ENCODE measurements at places on chromosomes 1 and 21.
A peak's percentile ranks its signal among the peaks of the same experiment; 100 is the strongest.

GRCh38 chr1:244236101-244236500 is 185.0 kb downstream of the ZBTB18 start:
- DNase-seq: no peak

DNA sequence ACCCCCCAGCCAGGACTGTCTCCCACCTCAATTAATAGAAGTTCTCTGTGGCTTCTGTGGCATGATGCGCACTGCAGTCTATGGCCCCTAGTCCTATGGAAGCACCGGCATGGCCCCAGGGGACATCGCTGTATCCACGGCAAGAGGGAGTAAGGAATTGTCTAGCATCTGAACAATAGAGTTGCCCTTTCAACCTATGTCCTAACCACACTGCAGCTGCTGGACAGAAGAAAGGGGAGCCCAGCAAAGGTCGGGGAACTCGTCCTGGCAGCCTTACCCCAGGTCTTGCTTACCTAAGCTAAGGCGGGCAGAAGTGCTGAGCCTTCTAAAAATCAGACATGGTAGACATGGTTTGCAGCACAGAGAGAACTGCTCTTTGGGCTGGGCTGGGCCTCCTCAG is 103.3 kb upstream of the EDN2 start:
- DNase-seq: no peak

DNA sequence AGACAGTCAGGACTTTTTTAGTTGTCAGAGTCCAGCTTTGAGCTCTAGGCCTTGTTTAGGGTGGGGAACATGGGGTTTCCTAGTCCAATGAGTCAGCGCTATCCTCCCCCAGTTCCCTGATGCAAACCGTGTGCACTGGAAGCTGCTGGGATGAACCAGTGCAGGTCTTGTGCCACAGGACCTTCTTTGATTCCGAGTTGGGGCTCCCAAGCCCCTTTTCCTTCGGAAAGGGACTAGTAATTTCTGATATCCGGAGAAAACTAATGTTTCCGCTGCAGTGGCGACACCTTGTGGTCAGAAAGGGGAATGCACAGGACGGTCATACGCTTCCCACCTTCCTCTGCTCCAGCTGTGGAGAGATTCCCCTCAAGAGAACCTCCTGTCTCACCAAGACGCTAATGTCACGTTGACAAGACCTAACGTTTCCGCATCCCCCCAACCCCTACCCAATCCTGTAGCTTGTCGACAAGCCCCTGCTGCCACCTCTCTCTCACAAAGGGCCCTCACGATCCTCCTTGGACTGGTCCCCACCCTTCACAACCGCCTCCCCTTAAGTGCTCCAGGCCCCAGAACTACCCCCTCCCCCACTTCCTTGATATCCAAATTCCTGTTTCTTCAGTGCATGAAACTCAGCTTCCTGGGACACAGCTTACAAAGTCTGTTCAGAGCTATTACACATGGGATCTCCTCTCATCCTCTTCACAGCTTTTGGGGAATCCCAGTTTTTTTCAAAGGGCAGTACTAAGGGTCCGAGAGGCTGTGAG is 30.9 kb downstream of the GPA33 start:
- peak; percentile 49 for DNase-seq

DNA sequence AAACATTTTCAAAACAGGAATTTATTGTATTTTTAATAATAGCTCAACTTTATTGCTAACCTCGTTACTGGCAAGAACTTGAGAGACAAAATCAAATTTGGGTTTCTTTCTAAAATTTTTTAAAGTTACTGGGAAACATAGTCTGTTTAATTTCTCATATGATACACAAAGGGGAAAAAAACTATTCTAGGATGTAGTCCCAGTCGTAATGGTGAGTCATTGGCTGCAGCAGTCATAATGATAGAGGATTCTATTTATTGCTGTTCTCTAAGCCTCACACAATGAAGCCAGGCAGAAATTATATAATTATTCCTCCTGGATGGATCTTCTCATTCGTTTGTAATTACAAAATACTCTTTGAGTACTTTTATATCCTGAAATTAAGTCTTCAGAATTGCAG is 326.5 kb upstream of the SGIP1 start:
- DNase-seq: no peak

GRCh38 chr21:40809673-40810197 is 37.2 kb downstream of the DSCAM start:
- no peak for DNase-seq

- peak; percentile 30 for DNase-seq
These were observed 72.0 kb upstream of the KCNA3 start for GRCh38 chr1:110746644-110747259.
